Neural crest cell (in vitro differentiated cells): ENCODE measurements at places on chromosomes 16 and 17.

DNA sequence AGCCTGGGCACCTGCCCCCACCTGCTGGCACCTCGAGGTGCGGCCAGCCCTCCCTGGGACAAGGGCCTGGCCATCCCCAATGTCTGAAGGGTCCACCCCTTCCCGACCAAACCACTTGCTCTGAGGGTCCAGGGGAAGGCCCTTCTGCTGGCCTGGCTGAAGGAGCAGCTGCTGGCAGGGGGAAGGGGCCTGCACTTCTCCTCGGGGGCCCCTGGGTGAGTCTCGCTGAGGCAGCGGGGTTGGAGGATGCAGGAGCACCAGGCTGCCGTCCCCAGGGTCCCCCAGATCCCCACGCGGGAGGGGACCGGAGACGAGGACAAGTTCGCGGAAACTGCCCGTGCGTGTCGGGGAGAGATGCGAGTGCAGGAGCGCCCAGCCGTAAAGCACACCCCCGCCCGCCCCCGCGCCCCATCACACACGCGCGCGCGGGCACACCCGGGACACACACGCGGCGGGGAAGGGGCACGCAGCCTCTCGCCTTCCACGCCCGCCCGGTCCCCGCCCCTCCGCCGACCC lies 725 bp upstream of the CACNA1H start:
- DNase-seq: peak; percentile 32

- no peak for DNase-seq
Measured at GRCh38 chr16:20910781-20911321, 10.3 kb downstream of the LYRM1 start.

- no peak for DNase-seq
Measured at GRCh38 chr16:21650521-21650920, 1.9 kb downstream of the IGSF6 start.

- DNase-seq: no peak
Measured at GRCh38 chr16:16973707-16974591, 496.8 kb downstream of the XYLT1 start.

GRCh38 chr16:50910736-50911100 lies 168.8 kb downstream of the CYLD start:
- no peak for DNase-seq

- peak; percentile 7 for DNase-seq
Measured at GRCh38 chr16:15650698-15651171, 690 bp downstream of the NDE1 start.

- DNase-seq: no peak
Measured at GRCh38 chr17:10073941-10074340, 124.5 kb downstream of the GAS7 start.

GRCh38 chr17:69884846-69885245 lies 190.2 kb upstream of the KCNJ16 start:
- no peak for DNase-seq

DNA sequence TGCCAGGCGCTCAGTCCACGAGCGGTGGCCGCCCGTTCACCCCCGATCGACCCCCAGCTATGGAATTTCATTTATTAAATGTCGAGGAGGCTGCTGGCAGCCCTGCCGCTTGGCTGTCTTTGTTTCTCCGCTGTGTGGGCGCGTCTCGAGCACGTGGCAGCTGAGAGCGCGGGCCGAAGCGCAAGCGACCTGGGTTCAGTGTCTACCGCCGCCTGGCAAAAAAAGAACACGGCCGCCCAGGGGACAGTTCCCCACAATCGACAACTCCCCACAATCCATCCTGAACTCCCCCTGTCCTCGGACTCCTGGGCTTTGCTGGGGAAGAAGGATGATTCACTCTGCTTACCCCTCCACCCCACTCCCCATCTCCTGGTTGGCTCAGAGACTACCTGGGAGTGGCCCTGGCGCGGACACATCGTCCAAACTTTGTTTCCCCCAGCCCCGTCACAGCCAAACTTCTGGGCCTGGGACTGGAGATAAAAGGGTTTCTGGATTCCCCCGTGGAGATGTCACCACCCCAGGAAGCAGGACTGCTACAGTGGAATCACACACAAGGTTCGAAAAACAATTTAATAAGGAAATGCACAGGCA lies 1.7 kb upstream of the ANKRD13B start:
- peak; percentile 50 for DNase-seq

- DNase-seq: no peak
Measured at GRCh38 chr16:80993834-80994233, 12.9 kb downstream of the CMC2 start.

DNA sequence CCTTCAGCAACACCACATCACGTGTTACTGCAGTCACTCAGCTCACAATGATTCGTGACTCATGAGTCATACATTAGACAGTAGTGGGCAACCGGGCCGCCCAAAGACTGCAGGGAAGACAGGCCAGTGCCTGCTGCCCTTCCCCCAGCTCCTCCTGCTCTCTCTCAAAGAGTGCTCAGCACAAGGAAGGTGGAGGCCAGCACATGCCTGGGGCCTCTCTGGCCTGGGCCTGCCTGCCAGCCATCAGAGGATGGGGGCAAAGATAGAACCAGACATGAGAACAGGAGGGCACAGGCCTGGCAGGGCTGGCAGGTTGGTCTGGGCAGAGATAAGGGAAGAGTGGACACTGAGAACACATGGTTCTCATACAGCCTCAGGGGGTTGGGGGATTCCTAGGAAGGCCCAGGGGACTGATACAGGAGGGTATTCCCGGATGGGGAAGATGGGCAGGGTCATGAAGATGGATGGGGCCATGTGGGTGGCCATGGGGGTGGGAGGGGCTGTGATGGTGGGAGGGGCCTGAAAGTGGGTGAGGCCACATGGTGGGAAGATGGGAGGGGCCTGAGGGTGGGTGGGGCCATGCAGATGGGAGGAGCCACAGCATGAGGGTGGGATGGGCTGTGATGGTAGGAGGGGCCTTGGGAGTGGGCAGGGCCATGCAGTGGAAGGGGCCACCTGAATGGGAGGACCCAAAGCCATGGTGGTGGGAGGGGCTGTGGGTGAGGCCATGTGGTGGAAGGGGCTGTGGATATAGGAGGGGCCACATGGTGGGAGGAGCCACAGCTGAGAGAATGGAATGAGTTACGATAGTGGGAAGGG lies 29.0 kb downstream of the KATNB1 start:
- DNase-seq: no peak

GRCh38 chr17:45201457-45201856 lies 20.2 kb upstream of the FMNL1 start:
- no peak for DNase-seq

- peak; percentile 58 for DNase-seq
Measured at GRCh38 chr17:33049781-33050414, 58.3 kb downstream of the SPACA3 start.

GRCh38 chr17:82823004-82823403 lies 16.8 kb downstream of the ZNF750 start:
- no peak for DNase-seq
